ENCODE measurements at places on chromosomes 2 and 18.

- DNase-seq: no peak
Observed at GRCh38 chr18:7609617-7610016, 42.5 kb downstream of the PTPRM start.

DNA sequence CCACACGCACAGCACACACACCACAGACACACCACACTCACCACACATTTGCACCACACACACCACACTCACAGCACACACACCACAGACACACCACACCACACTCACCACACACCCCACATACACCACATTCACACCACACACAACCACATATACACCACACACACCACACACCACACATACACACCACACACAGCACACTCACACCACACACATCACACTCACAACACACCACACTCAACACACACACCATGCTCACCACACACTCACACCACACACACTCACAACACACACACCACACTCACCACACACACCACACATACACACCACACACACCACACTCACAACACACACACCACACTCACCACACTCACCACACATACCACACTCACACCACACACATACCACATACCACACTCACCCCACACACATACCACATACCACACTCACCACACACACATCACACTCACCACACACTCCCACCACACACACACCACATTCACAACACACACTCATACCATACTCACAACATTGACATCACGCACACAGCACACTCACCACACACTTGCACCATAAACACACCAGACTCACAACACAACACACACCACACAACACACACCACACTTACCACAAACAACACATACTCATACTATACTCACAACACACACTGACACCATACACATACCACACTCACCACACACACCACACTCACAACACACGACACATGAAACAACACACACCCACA, 60.0 kb downstream of the SDC1 start:
- DNase-seq: no peak

DNA sequence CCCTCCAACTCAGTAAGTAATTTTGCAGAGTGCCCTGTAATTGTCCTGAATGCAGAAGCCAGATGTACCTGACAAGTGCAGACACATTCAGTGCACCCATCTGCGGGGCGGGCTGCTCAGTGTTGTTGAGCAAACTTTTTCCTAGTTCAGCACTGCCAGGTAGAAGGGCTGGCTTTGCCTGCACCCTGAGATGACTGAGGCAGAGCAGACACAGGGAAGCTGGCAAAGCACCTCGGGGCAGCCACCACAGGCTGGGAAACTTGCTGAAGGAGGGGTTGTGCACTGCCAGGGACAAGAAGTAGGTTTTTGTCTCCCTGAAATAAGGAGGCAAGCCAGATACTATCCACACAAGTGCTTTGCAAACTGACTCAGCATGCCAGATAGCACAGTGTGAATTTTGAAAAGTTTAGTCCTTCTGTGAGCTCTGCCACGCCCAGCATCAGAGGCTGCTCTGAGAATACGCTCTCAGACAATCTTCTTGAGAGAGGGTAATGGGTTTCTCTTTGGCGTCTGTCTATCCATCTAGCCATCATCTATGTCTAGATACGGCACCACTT, 62.3 kb downstream of the SOWAHC start:
- DNase-seq: no peak

GRCh38 chr18:525036-525797, 24.7 kb upstream of the COLEC12 start:
- no peak for DNase-seq

DNA sequence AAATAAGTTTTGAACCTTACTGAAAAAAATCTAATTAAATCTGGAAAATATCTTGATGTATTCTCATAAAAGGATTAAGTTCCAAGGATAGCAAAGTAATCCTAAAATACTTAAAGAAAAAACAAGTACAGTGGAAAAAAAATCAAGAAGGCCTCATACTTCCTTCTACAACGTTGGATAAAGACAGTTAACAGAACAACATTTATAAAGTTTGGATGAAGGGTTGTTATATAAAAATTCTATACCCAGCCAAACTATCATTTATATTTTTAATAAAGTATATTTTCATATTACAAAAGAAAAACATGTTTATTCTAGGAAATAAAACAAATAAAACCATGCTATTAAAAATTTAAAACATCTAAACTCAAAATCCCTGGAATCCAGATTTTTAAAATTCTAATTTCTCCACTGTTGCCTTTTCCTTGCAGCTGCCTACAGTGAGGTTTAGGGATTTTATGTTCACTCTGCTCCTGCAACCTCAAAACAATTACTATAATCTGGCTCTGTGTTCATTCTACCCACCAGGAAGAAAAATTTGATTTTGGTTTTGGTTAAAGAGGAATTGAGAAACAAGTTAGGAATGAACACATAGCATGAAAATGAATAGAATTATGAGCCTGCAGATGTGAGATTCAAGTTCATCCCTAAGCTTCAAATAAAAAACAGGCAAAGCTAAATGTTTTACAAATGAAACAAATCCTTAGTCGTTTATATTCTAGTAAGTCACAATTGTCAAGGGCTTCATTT, 142.8 kb downstream of the LPIN1 start:
- no peak for DNase-seq

GRCh38 chr2:98505971-98506664, 61.5 kb downstream of the INPP4A start:
- no peak for DNase-seq

DNA sequence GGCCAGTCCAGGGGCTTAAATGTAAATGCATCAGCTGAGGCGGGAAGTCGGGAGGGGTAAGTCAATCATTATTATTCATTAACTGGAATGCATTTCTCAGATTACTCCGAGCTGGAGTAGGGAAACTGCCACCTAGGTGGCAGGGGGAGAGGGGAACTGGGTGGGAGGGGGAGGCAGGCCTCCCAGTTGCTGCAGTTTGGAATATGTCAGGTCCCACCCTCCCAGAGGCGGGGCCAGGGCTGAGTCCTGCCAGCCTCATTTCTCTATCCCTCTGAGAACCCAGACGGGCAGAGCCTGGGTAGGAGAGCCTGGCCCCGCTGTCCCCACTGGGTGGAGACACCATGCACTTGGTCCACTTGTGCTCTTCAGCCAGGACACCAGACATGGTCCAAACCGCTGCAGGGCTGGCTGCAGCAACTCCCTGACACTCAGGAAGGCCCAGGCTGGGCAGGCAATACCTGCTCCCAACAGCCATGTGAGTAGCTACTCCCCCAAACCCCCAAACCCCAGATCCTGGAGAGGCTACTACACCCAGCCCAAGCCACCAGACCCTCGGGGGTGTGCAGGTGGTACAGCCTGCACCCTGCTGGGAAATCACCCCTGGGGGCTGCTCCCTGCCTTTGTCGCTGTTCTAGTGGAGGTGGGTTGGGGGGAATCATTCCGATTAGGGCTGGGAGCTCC, at the start of gene GPBAR1:
TSS of gene GPBAR1 (plus strand) at position 274 of the 681 bp plus-strand sequence. CDS start 1,710 bp downstream, outside the sequence.
- no peak for DNase-seq

DNA sequence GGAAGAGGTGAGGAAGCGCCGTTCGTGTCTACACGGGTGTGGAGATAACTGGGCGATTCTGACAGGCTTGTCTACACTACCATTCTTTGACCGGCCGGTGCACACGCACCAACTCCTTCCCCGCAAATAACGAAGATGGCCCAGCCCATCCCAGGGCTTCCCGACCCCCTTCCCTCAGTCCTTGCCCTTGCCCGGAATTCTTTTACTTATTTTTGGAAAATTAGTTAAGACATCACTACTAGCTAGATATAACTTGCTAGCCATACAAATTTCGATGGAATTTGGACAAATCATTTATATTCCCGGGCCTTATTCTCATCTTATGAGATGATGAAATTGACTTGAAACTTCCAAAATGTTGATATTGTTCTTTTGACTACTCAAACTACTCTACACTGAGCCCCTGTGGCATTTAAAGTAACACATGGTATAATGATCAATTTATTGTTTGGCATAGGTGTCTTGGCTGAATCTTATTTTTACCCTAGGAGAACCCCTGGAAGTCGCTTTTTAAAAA, 1.3 kb downstream of the ERICH2 start:
- DNase-seq: no peak

GRCh38 chr2:69957965-69958364, 3.5 kb downstream of the ASPRV1 start:
- no peak for DNase-seq

- DNase-seq: no peak
Observed at GRCh38 chr18:8299054-8299980, 309.9 kb upstream of the RAB12 start.

GRCh38 chr2:239322416-239323086, 78.3 kb downstream of the HDAC4 start:
- DNase-seq: no peak

DNA sequence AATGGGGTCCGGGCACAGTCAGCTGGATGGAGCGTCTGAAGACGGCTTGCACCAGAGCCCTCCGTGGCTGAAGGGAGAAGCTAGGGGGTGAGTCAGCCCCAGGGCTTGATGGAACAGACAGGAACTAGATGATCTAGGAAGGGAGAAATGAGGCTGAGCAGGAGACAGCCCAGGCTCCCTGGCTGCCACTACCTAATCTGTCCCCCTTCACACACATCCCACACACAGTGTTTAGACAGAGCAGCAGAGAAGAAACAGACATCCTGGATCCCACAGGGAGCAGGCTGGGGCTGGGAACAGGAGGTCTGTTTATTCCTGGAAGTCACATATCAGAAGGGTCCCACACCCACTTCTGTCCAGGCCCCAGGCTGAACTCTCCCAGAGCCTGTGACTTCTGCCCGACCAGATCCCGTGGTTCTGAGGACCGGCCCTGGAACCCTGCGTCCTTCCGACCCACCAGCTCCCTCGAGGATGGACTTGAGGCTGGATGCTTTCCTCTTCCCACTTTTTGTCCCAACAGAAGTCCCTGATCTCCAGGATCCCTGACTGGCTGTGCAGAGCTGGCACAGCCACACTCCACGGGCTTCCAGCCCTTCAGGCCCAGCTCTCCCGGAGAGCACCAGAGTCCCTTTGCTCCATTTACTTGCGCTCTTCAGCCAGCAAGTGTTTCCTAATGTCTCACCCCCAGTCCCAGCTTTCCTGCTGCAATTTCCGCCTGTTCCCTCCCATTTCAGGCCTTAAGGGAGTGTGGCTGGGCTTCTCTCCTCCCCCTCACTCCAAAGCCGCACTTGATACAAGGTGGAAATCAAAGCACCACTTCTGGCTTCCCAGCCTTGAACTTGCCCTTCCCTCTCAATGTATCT, 1.5 kb upstream of the GPBAR1 start:
- no peak for DNase-seq

DNA sequence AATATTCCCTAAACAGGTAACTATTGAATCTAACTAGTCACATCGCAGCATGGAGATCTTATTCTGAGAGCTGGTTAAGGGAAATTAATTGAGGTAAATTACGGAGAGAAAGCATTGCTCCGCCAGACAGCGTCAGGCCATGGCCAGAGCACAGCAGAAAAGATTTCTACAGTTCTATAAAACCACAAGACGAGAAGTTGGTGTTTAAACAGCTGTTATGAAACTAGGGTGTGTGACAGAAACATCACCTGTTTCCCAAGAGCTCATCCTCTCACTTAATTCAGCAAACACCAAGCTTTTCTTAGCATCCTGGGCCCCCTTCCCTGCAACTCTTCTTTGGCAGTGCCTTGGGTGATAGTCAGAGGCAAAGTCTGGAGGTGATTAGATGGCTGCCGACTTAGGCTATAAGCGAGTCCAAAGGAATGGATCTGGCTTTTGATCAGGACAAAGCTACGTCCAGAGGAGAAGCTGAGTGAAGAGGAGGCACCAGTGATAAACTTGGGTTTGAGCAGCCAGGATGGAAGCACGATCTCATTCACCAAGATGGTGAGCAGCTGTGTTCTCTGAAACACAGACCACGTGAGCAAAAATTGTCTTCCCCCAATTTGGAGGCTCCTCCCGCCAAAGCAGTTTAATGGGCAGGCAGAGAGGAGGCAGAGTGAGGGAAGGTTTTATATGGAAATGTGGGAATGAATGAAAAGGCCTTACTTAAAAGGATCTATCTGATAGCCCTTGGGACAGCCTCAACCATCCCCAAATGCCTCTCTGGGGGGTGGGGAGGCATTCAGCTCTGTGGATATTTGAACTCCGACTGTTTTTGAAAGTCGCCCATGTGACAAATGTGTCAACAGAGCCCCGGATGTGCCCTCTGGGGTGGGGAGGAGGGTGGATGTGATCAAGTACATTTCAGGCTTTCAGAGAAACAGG, 57.8 kb downstream of the PKDCC start:
- peak; percentile 79 for DNase-seq

GRCh38 chr2:142131010-142131669, at the start of gene LRP1B:
TSS of gene LRP1B (minus strand) at chr2:142131016. CDS start at chr2:142130729, 287 bp downstream.
- no peak for DNase-seq

GRCh38 chr18:42412896-42413295, 457.9 kb downstream of the PIK3C3 start:
- no peak for DNase-seq

DNA sequence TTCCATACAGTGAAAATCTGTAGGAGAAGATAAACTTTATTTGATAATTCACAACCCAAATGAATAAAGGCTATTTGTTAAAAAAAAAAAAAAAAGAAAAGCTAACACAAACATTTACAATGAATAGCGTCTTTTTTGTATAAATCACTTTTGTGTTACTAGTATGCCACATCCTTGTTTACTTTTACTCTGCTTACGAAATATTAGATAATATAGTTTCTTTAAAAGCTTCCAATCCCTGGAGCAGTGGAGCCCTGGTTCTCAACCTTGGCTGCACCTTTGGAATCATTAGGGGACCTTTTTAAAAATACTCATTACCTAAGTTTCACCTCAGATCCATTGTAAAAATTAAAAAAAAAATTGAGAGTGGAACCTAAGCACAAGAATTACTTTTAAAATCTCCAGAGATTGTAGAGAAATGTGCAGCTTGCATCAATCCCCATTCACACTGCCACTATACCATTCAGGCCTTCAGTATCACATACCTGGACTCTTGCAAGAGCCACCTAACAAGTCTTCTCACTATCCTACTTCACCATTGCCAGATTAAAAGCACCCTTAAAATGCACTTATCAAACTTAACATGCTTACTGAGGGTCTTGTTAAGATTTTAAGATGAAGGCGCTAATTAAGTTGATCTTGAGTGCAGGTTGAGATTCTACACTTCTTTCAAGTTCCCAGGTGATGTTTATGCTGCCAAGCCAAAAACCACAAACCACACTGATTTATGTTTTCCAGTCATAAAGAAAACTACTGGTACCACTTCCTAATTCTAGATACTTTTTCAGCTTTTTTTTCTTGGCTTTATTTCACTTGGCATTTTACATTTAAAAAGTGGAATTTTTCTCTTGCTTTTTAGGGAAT, 59.7 kb upstream of the ZC3H15 start:
- DNase-seq: no peak

DNA sequence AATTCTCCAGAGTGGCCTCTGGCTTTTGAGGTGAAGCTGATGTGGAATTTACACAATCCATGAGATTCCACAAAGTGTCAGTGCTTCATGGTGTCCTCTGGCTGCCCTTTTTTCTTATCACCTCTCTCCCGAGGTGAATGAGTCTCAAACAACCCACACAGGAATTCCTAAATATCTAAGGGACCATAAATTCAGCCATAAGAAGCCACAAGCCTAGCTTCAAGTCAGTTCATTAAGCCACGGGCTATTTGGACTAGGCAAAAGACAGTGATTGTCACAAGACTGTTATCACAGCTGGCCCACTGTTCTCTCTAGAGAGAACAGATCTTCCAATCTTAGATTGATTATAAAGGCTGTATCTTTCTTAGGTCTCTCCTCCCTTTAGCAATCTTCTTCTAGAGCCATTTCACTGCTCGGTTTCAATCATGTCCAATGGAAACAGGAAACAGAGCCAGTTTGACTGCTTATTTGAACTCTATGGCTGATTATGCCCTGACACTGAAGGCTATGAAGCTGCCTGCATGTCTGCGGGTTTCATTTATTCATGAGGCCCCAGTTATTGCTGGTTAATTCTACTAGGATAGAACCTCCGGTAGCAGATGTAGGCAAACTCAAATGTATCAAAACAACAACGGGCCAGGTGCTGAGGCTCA, 4.1 kb downstream of the NEMP2 start:
- DNase-seq: no peak

All from activated CD4-positive, alpha-beta T cell treated with anti-CD3 and anti-CD28 coated beads, Interleukin-2, amount 50 U/mL, for 4 hours (primary cell).